LHCN-M2 (cell line): ENCODE measurements at places on chromosomes 3 and 15. TPM values are rescaled to one million over a fixed set of nuclear protein-coding genes. Genes with fewer than 3 reads are reported as not detected.

RETNLB gene
- not detected in 2 replicates for total RNA-seq

LRRC49 gene
- 4.9 and 7.2 TPM in 2 replicates for total RNA-seq

SRGAP3 gene
- total RNA-seq, result 0.86 and 1.5 TPM in 2 replicates

GOLGA8Q gene
- total RNA-seq, result 0.77 and 1.2 TPM in 2 replicates

GHSR gene
- not detected in 2 replicates for total RNA-seq
